ENCODE measurements at places on chromosomes 4 and X.

GRCh38 chrX:12401252-12401651 lies 263.0 kb downstream of the FRMPD4 start:
- DNase-seq: no peak

- no peak for DNase-seq
Observed at GRCh38 chr4:186019269-186019668, 49.7 kb upstream of the TLR3 start.

DNA sequence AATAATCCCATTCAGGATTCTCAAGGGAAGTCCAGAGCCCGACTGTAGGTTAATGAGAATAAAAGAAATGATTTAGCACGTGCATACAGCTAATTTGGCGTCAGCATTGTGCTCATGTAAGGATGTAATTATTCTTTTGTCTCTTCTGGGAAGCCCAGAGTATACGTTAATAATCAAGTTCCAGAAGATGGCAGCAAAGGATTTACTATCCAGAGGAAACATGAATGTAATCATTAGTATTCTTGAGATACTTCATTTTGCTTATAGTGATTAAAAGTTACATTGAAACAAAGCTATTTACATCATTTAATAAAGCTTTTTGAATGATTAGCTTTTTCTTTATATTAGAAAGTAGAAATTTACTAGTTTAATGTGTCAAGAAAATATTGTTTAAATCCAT lies 27.1 kb upstream of the MAP9 start:
- no peak for DNase-seq

DNA sequence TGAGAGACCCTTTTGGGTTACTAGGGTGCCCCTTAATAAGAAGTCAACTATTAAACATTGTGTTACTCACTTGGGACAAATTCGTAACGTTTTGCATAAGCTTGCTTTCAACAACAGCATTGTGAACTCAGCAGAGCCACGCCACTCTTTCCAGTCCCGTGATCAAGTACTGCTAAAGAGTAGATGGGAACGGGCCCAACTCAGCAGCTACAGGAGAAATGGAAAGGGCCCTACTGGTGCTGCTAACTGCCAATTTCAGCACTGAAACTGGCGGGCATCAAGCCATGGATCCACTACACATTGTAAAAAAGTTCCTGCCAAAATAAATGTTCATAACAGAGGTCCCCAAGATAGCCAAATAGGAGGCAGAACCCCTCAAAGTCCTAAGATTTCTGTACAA lies 19.0 kb upstream of the DHX15 start:
- DNase-seq: no peak

DNA sequence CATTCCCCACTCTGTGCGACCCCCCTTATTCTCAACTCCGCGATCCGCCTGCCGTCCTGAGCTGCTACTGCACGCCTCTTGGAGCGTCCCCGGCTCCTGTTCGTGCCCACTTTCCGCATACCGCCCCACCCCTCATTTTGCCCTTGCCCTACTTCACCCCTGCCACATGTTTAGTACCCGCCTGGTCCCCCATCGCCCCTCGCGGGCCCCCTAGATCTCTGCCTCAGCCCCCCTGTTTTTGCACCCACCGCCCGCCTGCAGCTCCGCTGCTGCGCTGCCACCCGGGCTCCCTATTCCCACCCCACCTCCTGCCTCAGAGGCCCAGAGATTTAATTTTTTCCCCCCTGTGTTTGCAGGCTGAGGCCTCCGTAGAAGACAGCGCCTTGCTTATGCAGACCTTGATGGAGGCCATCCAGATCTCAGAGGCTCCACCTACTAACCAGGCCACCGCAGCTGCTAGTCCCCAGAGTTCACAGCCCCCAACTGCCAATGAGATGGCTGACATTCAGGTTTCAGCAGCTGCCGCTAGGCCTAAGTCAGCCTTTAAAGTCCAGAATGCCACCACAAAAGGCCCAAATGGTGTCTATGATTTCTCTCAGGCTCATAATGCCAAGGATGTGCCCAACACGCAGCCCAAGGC lies 1.4 kb downstream of the MAGED1 start:
- no peak for DNase-seq

DNA sequence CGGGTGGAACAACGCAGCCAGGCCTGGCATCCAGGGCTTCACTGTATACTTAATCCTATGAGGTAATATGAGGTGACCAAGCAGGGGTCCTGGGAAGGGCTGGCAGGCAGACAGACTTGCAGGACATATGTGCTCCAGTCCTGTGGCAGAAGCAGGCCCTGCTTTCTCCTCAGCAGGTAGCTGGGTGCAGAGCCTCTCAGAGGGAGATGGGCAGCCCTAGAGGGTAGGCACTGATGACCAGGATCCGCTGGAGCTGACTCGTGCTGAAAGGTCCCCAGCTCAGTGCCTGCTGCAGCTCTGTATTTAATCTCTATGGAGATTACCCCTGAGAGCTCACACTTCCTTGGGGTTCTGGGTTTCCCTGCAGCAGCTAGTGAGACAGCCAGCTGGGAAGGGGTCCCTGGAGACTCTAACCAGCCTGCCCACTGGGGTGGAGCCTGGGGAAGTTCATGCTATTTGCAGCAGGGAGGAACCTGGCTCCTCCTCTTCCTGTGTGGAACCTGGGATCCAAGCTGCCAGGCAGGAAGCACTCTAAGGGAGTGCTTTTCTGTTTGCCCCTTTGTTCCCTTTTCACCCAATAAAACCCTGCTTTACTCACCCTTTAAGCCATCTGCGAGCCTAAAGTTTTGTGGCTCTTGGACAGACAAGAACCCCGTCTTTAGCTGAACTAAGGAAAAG lies 339.2 kb downstream of the DCAF12L2 start:
- DNase-seq: no peak

DNA sequence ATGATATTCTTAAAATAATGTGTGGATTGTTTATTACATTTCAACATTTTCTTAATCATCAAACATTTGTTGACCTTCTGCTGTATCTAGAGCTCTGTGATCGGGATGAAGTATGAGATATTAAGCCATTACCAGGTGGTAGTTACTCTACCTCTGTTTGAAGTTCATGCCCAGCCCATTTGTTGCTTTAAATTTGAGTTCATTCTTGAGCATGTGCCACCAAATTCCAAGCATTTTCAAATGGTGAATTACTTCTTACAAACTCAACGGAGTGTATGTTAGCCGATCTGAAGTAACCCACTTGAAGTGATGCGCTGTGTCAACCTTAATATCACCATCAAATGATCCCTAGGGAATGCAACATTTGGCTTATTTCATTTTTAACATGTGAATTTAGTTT lies 7.3 kb upstream of the DTHD1 start:
- no peak for DNase-seq

DNA sequence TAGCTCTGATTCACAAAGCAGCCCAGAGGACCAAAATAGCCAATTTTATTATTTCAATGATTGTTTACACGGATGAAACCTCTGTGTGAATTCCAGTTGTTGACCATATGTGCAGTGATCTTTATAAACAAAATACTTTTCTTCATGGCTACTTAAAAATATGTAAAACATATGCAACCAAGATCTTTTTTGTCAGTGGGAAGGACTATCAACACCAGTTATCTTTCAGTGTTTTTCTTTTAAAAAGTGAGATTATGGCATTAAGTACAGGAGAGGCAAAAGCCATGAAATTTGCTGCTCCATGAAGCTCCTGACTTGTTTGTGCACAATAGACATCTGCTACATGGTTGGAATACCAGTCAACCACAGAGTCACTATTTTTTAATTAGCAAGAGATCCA lies 184.4 kb downstream of the DKK2 start:
- no peak for DNase-seq

DNA sequence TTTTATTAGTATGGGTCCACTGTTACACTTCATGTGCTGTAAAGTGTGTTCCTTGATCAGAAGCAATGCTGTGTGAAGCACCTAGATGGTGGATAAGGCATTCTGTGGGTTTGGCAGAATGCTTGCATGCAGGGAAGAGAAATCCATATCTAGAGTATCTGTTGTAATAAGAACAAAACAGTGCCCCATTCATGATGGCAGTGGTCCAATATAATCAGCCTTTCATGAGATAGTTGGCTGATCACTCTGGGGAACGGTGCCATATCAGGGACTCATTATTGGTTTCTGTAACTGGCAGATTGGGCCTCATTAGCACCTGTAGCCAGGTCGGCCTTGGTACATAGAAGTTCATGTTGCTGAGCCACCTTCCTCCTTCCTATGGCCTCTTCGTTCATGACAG lies 28.7 kb downstream of the STIM2 start:
- no peak for DNase-seq

- no peak for DNase-seq
Observed at GRCh38 chrX:138885886-138886285, 174.4 kb upstream of the FGF13 start.

GRCh38 chrX:40012039-40012867 lies 85.5 kb downstream of the BCOR start:
- no peak for DNase-seq

- peak; percentile 32 for DNase-seq
Observed at GRCh38 chrX:39144323-39144722, 343.1 kb downstream of the MID1IP1 start.

DNA sequence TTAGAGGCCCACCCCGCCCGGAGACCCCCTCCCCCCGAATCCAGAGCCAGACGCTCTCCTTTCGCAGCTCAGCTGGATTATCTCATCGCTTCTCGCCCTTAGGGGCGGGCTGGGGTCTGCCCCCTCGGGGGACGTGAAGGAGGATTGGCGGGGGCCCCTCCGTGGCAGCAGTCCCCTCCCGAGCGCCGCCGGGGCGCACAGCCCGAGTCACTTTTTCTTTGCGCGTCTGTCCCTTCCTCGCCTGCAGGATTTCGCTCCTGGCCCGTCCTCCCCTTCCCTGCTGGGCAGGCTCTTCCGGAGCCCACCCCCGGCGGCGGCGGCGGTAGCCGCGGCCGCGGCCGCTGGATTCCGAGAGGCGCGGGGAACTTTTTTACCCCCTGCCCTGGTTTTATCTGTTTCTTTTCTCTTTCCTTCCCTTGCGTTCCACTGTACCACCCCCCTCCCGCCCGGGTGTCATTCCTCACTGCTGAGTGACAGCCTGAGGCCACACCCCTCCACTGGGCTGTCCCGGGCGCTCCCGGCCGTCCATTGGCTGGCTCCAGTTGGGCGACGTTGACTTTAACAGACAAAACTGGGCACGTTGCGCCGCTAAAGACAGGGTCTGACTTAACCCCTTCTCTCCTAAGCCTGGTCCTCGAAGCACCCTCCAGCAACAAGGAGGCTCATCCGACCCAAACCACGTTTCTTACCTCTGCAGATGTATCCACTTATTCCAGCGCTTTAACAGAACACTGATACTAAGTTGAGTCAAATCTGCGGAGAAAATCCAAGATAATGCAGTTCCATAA lies 492 bp upstream of the NKX3-2 start:
- no peak for DNase-seq

DNA sequence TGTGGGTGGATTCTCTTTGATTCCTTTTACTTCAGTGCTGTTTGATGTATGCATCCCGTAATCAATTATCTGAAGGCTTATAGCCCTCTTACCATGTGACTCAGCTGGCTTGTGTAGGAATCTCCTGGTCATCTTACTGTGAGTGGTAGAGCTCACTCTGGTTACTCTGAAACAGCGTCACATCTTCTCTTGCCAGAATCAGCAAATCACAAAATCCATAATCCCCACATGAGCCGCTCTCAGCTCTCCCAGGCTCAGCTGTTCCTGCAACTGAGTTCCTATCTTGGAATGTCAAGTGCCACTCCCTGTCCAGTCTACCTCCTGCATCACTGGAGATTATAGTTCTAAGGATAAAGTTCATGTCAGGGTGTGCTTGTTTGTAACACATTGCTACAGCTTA lies 278.0 kb downstream of the FBXO8 start:
- DNase-seq: no peak

DNA sequence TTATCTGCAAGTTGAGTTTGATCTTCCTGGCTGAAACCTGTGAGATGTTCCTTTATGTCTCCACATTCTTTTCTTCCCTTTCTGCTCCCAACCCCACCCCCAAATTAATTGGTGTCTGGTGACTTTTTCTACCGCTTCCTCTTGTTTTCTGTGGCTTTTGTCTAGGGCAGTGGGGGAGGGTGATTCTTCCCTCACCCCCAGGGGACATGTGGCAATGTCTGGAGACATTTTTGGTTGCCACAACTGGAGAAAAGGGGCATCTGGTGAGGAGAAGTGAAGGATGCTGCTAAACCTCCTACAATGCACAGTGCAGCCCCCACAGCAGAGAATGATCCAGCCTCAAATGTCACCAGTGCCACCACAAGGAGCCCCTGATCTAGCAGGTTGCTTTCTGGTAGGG lies 152.9 kb downstream of the NHS start:
- no peak for DNase-seq

DNA sequence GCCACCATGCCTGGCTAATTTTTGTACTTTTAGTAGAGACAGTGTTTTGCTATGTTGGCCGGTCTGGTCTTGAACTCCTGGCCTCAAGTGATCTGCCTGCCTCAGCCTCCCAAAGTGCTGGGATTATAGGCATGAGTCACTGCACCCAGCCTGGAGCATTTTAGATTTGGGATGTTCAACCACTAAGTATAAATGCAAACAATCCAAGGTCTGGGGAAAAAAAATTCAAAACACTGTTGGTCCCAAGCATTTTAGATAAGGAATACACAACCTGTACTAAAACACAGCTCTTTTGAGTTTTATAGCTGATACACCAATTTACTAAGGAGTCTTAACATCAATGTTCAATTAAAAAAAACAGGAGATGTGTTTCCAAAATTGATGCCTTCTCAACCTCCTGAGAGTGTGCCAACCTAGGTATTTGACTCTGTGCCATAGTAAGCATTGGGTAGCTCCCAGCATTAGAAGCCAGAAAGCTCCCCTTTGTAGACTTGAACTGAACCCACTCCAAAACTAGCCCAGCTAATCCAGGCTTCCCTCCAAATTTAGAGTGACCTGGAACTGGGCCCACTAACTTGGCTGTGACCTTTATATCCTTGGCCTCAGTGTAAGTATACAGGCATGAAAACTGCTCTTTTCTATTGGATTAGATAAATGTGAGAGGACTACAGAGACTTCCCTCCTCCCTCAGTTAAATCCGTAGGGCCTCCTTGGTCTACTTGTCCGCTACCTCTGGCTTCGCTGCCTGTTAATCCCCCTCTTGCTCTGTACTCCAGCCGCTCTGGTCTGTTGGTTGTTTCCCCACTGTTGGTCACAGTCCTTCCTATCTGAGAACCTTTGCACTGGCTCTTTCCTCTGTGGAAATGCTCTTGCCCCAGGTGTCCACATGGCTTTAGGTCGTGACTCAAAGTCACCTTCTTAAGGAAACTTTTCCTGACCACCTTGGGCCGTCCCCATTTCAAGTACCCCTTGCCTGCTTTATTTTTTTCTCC lies 77.6 kb downstream of the CCKAR start:
- no peak for DNase-seq

DNA sequence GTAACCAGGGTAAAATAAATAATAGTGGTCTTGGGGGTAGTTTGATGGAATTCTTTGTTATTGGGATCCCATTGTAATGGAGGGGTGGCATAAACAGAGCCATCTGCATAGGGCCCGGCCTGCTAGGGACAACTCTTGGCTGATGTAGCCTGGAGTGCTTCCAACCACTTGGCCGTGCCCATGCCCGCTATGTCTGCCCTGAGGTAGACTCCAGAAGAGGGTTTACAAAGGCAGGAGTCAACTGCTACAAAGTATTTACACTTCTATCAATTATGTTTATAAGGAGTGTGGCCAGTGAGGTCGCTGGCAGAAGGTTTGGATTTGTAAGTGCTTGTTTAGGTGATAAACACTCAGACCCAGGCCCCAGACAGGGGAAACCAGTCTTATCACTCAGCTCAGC lies 8.1 kb downstream of the RASL11B start:
- no peak for DNase-seq

Measured in memory B cell (primary cell).